ENCODE measurements at places on chromosomes 11 and 22. TPM values are rescaled to one million over a fixed set of nuclear protein-coding genes. Genes with fewer than 3 reads are reported as not detected.

DNA sequence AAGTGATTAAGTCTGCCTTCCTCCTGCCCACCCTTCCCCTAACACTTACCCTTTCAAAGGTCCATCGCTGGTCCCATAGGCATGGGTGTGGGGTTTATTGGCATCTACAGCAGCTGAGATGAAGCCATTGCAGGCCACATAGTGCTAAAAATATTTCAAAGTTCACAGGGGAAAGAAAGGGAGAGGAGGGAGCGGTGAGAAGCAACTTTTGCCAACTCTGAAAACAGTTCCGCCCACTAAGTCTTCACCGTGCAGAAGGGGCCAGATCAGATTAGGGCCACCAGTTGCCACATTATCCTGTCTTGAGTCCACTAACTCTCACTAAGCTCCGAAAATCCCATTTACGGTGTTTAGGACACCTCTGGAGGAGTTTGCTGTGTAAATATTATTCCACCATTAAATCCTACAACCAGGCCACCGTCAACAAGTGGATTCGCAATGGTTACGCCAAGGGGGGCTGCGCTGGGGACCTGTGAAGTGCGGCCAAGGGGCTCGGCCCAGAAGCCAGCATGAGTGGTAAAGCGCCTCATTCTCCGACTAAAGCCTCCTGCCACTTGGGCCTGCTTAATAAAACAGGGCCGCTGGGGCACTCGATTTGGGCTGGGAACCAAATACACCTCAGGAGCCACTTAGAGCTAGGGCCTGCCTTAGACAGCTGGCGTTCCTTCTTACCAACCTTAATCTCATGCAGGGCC lies 534.9 kb downstream of the MIAT start:
- no peaks in the 10 kb centered on the region for H3K36me3 ChIP-seq
- DNase-seq, result no peak
- H3K27ac ChIP-seq, result no peak overlapping the region
- H3K4me1 ChIP-seq, result peaks cover under 1% of the 10 kb centered on the region

DNA sequence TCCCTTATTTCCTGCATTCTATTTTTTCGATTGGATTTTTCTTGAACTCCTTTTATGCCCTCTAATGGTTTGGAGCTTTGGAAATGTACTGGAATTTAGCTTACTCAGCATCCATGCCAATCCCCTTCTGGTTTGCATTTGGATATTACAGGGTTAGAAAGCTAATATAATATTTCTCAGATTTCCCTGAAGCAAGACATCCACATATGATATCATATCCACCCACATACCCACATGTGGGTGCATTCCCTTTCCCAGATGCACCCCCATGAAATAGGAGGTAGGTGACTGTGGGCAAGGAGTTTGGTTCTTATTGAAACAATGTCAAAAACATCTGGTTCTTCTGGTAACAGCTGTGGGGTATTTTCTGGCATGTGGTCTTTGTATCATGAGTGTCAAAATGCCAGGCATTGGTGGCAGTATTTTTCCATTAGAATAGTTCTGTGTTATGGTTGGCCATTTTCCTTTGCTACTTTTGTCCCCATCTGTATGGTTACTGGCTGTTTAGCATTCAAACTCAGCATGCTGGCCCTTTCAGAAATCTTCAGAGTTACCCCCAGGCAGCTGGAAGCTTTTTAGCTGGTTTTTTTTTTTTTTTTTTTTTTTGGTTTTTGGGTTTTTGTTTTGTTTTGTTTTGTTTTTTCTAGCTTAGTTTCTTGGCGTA lies 32.7 kb upstream of the DDX10 start:
- no peaks in the 10 kb centered on the region for H3K27me3 ChIP-seq
- H3K4me1 ChIP-seq, result peaks cover 7% of the 10 kb centered on the region
- DNase-seq, result no peak
- H3K27ac ChIP-seq, result no peak overlapping the region
- no peak overlapping the region for H3K4me3 ChIP-seq

DNA sequence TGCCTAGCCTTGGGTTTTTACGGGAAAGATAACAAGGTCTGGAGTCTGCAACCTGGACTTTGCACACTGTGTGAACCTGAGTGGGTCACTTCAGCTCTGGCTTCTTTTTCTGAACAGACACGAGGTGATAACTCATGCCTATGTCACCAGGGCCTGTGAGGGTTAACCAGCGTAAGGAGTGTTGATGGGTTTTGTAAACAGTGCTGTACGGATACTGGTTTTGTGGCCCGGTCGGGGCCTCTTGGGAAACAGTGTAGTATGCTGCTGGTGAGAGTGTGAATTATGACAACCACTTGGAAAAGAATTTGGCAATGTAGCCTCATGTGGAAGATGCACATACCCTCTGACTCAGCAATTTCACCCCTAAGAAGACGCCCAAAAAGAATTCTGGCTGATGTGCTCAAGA lies 266.8 kb downstream of the MN1 start:
- H3K4me1 ChIP-seq, result peaks cover 1% of the 10 kb centered on the region
- no peak for DNase-seq
- no peaks in the 10 kb centered on the region for H3K36me3 ChIP-seq
- H3K27me3 ChIP-seq, result no peaks in the 10 kb centered on the region
- H3K27ac ChIP-seq, result no peak overlapping the region

DNA sequence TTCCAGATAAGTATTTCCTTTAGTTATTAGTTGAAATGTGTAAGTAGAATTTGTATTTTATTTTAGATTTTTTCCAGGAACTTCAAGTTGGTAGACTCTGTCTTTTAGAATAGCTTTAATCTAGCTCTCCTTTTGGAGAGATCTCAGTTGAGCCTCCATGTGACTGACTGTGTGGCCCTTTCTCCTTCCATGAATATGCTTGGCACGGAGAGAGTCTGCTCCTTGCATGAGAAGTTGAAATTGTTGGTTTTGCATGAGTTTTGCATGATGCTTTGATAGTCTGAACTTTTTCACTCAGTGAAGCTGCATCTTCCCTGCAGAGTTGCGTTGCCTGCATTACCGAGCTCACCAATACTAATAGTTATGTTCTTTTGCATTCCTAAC lies 32.8 kb upstream of the CTTN start:
- peaks cover 62% of the 10 kb centered on the region for H3K36me3 ChIP-seq
- H3K27me3 ChIP-seq, result no peaks in the 10 kb centered on the region
- H3K27ac ChIP-seq, result no peak overlapping the region
- no peaks in the 10 kb centered on the region for H3K4me1 ChIP-seq

DNA sequence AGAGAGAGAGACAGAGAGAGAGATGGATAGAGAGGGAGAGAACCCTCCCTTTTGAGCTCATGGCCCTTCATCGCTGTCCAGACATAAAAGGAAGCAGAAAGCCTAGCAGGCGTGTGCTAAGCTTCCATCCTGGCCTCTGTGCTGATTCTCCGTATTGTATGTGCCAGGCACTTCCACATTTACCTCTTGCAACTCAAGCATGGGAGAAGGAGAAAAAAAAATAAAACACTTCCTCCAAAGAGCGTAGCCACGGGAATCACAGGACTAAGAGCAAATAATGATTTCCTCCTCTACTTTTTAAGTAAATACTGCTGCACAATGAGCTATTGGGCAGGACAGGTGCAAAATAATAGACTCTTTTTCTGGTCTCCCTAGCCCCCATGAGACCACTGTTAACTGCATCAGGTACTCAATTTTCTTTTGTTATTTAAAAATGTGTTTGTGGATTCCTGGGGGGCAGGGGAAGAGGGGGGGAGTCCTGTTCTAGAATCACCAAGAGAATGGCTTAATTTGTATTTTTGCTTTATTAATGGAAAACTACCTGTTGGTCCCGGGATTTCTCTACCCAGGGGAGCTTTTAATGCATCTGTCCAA lies 154.3 kb downstream of the NXPE2 start:
- H3K27ac ChIP-seq, result no peak overlapping the region
- H3K27me3 ChIP-seq, result no peaks in the 10 kb centered on the region
- DNase-seq, result no peak
- no peak overlapping the region for H3K4me3 ChIP-seq
- peaks cover 12% of the 10 kb centered on the region for H3K4me1 ChIP-seq

DNA sequence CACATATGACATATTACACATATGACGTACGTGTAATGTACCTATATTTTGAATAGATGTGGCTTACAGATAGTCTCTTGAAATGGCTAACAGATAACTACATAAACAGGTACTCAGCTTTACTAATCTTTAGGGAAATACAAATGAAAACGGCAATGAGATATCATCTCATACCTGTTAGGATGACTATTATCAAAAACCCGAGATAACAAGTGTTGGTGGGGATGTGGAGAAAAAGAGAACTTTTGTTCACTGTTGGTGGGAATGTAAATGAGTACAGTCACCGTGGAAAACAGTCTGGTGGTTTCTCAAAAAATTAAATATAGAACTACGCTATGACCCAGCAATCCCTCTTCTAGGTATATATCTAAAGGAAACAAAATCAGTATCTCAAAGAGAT lies 247.6 kb downstream of the ETS1 start:
- H3K36me3 ChIP-seq, result no peaks in the 10 kb centered on the region
- H3K27ac ChIP-seq, result no peak overlapping the region
- no peak for DNase-seq
- peaks cover 13% of the 10 kb centered on the region for H3K4me1 ChIP-seq
- H3K4me3 ChIP-seq, result no peak overlapping the region

DNA sequence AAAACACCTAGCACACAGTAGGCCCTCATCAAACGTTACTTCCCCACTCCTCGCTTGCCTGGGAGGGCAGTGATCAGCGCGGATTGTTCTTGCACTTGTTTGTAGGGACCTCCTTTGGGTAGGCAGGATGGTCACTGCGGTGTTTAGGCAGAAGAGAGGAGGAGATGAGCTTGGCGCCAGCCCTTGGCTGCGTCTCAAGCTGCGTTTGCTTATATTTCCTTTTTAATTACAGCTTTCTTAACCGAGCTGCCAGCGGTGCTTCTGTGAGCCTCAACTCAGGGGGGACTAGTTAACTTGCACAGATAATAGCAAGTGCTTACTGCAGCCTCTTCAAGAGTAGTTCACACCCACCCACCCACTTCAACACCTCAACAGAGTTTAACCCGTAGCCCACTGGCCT lies 15.1 kb downstream of the IFT27 start:
- no peak overlapping the region for H3K27ac ChIP-seq
- no peaks in the 10 kb centered on the region for H3K27me3 ChIP-seq
- H3K4me1 ChIP-seq, result peaks cover 6% of the 10 kb centered on the region
- no peak for DNase-seq
- H3K36me3 ChIP-seq, result peaks cover 14% of the 10 kb centered on the region

DNA sequence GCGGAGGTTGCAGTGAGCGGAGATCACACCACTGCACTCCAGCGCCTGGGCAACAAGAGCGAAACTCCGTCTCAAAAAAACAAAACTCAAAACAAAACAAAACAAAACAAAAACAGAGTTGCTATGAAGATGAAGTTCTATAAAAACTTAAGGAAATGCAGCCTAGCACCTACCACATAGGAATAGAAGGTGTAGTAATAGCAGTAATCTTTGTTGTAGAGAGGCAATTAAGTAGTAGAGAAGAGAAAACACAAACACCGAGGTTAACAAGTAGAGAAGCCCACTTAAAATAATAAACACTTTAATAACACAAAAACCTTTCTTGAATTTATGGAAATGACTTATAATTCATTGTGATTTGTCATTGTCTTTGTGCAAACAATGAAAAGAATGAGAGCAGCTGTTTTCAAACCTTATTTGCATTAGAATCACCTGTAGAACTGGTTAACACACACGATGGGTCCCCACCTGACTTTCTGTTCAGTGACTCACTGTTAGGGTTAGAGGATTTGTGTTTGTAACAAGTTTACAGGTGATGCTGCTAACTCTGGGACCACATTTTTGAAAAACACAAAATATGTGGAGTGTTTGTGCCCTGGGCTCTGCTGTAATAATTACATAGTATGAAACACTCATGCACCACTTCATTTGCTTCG lies 43.1 kb downstream of the TYR start:
- peaks cover 2% of the 10 kb centered on the region for H3K4me1 ChIP-seq
- no peaks in the 10 kb centered on the region for H3K36me3 ChIP-seq
- H3K4me3 ChIP-seq, result no peak overlapping the region
- H3K27me3 ChIP-seq, result no peaks in the 10 kb centered on the region
- DNase-seq, result no peak
- H3K27ac ChIP-seq, result no peak overlapping the region

DNA sequence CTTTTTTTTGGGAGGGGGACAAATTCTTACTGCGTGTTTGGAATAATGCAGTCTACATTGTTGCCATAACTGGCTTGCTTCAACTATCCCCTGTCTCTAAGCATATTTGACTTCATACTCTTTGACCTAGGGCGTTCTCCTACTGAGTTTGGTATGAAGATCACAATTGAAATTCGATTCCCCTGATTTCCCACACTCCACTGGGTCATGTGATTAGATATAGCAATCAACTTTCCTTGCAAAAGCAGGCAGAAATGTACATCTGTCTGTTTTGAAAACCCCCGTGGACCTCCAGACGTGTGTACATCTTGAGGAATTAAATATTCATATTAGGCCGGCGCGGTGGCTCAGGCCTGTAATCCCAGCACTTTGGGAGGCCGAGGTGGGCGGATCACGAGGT lies 13.8 kb upstream of the CARD18 start:
- no peak for DNase-seq
- H3K4me3 ChIP-seq, result no peak overlapping the region
- no peaks in the 10 kb centered on the region for H3K36me3 ChIP-seq

GRCh38 chr11:105092256-105093239 lies 47.0 kb downstream of the CARD18 start:
- no peak overlapping the region for H3K27ac ChIP-seq
- H3K36me3 ChIP-seq, result no peaks in the 10 kb centered on the region
- no peaks in the 10 kb centered on the region for H3K4me1 ChIP-seq
- no peak overlapping the region for H3K4me3 ChIP-seq
- no peak for DNase-seq
- no peaks in the 10 kb centered on the region for H3K27me3 ChIP-seq

DNA sequence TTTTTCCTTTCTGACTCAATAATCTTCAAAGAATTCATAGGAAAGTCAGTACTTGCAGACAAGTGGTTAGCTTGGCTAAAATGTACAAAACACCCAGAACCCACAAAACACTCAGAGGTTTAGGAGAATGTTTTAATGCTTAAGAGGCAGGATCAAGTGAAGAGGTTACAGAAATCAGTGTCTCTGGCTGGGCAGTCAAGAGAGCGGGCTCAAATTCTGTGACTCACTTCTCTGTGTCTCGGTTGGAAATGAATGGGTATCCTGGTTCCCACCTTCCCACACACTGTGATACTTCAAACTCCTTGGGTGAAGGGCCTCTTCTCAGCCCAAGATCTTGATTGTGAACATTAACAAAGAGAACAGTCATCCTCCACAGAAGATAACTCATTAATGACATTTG lies 3.8 kb downstream of the MPEG1 start:
- H3K36me3 ChIP-seq, result peaks cover 14% of the 10 kb centered on the region
- DNase-seq, result no peak
- no peaks in the 10 kb centered on the region for H3K4me1 ChIP-seq
- no peak overlapping the region for H3K27ac ChIP-seq
- no peak overlapping the region for H3K4me3 ChIP-seq

Gene TRPM5
- 0.11 TPM for total RNA-seq

Gene MUC2
- not detected for total RNA-seq

Gene IL18BP
- 9.8 TPM for total RNA-seq
